Panc1 (cell line): ENCODE measurements at places on chromosomes 13 and 19. TPM values are rescaled to one million over a fixed set of nuclear protein-coding genes. Genes with fewer than 3 reads are reported as not detected.

- no peak for DNase-seq
Observed at GRCh38 chr19:17073869-17074633, 1.2 kb downstream of the HAUS8 start.

Gene FBN3
- 0.10 TPM for total RNA-seq

- DNase-seq = no peak
Observed at GRCh38 chr13:28014301-28014700, 25.8 kb upstream of the URAD start.

GRCh38 chr19:53876651-53877224 lies 5.3 kb upstream of the PRKCG start:
- no peak for DNase-seq

DNA sequence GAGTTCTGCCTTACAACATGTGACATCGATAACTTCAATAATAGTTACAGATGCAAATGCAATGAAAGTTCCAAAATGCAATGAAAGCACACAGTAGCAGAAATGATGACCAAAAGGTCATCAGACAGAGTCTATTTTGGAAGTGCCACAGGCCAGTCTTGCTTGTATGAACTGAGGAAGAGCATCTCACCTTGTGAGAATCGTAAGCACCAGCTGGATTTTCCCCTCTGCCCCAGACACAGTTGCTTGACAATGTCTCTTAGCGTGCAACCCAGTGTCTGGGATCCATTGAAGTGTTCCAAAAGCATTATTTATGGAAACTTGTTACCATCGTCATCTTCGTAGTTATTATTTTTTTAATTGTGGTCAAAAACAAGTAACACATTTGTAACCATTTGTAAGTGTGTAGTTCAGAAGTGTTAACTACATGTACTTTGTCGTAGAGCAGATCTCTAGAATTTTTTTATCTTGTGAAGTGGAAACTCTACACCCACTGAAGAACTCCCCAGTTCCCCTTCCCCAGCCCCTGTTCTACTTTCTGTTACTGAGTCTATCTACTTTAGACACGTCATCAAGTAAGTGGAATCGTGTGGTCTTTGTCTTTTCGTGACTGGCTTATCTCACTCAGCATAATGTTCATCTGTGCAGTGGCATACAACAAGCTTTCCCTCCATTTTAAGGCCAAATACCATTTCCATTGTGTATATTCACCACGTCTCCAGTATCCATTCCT lies 170.0 kb upstream of the RNF113B start:
- no peak for DNase-seq

DNA sequence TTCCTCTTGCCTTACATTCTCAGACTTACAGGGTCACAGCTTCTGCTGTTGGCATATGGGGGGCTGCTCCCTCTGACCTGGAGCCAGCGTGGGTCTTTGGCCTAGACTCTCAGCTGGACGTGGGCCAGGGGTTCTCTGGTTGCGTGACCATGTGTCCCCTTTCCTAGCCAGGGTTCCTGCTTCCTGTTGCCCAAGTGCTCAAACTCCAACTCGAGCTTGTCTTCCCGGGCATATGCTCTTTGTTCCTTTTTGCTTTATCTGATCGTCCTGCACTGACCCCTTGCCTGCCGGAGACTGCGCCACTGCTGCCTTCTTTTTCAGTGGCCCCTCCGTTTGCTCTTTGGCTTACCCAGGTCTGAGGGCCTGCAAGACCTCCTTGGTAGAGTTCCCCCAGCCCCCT lies 25.3 kb upstream of the GPR183 start:
- no peak for DNase-seq

Gene ZNF729
- not detected for total RNA-seq

Gene ZNF492
- not detected for total RNA-seq

Gene WASF3
- total RNA-seq = 20.2 TPM

DNA sequence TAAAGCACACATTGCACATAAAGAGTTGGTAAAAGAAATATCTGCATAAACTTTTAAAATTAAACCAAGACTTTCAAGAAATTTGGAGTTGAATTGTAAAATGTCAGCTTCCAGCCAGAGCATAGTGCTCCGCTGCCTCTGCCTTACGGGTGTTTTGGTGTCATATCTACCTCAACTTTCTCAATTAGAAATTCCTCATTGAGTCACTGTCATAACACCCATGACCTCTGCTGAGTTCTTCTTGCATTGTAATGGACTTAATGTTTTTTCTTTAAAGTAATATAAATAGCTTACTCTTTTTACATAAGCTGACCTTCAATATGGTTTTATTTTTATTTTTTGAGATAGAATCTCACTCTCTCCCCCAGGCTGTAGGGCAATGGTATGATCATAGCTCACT lies 551.0 kb upstream of the NBEA start:
- no peak for DNase-seq

- no peak for DNase-seq
Observed at GRCh38 chr13:43300865-43301264, 277.5 kb downstream of the DNAJC15 start.

DNA sequence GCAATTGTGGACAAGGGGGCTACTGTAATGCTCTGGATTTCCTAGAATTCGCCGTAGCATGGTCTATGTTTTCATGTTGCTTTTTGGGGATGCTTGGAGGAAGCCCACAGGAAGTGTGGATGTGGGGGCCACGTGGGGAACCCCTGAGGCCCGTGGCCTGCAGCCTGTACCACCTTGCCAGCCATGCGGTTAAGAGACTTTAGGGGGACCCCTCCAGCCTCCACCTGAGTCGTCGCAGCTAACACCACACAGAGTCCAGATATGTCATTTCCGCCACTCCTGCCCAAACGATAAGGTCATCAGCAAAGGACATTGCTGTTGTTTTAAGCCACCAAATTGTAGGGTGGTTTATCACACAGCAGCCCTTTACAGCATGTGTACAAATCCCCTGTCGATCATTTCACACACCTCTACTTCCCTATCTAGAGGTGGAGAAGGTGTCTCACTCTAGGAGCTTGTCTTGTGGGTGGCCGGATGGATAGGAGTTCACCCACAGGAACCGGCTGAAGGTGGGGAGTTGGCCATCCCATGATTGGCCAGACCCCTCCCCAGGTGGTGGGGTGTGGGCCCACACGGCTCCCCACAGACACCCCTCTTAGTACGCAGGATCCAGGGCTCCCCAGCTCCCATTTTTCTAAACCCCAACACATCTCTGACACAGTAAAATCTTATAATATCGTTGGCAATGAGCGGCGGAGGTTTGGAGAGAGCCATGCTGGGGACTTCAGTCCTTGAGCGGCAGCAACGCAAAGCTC lies 226.7 kb downstream of the TEX29 start:
- no peak for DNase-seq

Gene COL4A2
- total RNA-seq = 3.0 TPM

Gene CLDND2
- 0.95 TPM for total RNA-seq

Gene CPB2
- total RNA-seq = 0.28 TPM

DNA sequence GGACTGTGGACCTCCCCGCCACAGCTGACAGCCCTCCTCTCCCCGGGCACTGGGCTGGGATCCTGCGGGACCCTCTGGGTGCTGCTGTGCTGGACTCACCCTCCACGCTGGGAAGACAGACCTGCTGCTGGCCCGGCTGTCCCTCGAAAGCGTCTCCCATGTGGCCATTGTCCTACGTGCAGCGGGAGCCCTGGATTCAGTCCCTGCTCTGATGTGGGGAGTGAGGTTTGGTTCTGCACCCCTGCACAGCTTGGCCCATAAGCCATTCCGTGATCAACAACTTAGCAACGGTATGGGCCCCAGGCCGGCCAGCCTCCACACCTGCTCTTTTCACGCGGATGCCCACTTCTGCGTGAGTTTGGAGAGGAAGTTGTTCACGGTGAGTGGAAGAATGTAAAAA lies 195.2 kb downstream of the TEX29 start:
- no peak for DNase-seq
